AG09319 (cell line): ENCODE measurements at places on chromosomes 12 and 14.

DNA sequence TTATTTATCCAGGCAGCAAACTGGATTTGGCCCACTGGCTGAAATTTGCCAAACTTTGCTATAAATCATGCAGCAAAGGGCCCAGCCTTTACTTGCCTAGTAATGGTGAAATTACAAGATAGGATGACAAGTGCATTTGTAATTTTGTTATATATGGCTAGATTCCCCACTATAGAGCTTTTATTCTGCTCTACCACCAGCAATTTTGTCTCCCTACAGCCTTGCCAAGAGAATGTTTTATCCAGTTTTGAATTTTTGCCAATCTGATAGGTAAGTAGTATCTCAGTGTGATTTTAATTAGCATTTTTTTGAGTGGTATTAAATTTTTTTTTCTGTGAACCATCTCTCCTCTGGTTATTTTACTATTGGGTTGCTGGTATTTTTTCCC lies 161.6 kb downstream of the SLC41A2 start:
- no peak for DNase-seq

GRCh38 chr14:91727121-91727520 lies 4.8 kb downstream of the CATSPERB start:
- no peak for DNase-seq

DNA sequence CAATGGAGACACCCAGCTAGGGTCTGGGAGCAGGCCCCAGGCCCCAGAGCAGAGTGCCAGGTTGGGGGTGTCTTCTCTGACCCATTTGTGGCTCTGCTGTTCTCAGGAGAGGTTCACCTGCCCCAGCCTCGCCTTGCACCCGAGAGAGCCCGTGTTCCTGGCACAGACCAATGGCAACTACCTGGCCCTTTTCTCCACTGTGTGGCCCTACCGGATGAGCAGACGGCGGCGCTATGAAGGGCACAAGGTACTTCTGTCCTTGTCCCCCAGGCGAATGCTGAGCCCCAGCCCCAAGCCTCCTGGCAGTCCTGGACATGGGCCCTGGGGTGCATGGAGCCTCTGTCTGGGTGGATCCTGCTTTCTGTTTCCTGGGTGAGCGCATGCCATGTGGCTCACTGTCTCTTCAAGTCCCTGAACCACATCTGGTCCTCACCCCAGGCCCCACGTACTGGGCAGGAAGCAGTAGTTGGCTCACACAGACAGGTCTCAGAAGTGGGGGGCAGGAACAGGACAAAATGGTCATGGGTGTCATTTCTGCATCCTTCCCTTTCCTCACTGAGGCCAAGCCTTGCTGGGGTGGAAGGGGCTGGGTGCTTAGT lies 58.2 kb downstream of the BEGAIN start:
- no peak for DNase-seq

DNA sequence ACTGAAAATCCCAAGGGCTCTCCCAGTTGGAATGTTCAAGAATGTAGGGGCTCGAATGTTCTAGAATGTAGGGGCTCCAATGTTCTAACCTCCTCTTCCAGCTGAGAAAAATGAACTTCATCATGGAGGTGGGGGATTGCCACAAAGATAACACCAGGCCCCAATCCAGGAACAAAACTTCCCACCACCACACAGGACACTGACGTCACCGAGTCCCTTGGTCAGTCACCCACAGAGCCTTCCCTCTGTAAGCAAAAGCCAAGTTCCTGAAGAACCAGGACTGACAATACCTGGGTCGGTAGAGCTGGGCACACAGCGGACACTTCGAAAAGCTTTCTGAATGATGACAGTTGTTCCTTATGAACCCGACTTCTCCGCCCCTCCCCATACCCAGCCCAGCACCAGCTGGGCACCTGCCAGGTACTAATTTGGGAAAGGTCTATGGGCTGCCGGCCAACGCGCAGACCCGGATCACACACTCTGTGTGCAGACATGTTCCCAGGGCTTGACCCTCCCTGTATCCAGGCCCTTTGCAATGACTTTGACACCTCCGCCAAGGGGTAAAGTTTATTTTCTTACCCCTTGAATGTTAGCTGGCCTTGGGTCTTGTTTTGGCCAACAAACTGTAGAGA lies 18.9 kb downstream of the ITPK1 start:
- no peak for DNase-seq

DNA sequence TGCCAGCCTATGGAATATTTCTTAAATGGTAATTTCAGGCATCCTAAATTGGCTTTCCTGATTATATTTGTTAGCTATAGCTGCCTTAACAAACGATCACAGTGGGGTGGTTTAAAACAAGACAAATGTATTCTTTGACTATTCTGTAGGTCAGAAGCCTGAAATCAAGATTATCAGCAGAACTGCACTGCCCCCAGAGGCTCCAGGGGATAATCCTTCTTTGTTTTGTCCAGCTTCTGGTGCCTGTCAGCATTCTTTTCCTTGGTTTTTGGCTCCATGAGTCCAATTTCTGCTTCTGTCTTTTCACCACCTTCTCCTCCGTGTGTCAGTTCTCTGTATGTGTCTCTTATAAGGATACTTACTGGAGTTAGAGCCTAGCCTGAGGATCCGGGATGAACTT lies 1282.2 kb upstream of the USP15 start:
- no peak for DNase-seq

- peak; percentile 54 for DNase-seq
Measured at GRCh38 chr12:105369014-105369413, 38.5 kb downstream of the C12orf75 start.

GRCh38 chr12:50218386-50218785 lies 51.2 kb upstream of the CERS5 start:
- DNase-seq = no peak

DNA sequence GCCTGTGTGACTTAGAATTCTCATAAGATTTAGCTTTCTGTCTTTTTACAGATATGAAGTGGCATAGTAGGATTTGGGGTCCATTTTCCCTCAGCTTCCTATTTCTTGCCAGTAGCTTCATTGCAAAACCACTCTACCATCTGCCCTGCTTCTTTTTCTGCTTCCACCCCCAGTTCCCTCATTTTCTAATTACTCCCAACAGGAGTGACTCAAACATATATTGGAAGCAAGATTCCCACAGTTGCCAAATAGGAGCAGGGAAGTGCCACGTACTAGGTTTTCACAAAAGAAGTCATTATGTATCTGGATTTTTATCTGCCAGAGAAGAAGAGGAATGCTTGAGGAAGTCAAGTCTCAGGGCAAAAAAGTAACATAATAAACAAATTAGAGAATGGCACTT lies 64.1 kb downstream of the ANO4 start:
- DNase-seq = no peak

- DNase-seq = peak; percentile 62
Measured at GRCh38 chr14:64569138-64569631, 19.4 kb downstream of the PPP1R36 start.

- no peak for DNase-seq
Measured at GRCh38 chr12:128258866-128259555, 8.0 kb upstream of the TMEM132C start.

- no peak for DNase-seq
Measured at GRCh38 chr12:77493302-77494168, 337.2 kb upstream of the NAV3 start.

- DNase-seq = no peak
Measured at GRCh38 chr14:95577067-95577800, 42.4 kb downstream of the GLRX5 start.

DNA sequence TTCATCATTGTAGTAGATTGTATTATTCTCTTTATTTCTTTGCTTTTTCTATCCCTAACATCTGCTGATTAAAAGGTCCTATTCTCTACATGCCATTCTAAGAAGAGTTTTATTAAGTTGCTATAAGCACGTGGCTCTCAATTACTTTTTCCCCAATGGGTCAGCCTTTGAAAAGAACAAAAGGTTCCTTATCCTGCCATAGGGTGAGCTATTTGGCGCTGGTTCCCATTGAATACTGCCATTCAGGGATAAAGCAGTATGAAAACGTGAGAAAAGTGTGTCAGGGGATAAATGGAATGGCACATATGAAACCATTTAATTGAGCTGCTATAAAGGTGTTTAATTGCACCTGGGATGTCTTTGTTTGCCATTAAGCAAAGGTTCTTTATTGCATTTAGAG lies 80.9 kb downstream of the SYNE2 start:
- no peak for DNase-seq

DNA sequence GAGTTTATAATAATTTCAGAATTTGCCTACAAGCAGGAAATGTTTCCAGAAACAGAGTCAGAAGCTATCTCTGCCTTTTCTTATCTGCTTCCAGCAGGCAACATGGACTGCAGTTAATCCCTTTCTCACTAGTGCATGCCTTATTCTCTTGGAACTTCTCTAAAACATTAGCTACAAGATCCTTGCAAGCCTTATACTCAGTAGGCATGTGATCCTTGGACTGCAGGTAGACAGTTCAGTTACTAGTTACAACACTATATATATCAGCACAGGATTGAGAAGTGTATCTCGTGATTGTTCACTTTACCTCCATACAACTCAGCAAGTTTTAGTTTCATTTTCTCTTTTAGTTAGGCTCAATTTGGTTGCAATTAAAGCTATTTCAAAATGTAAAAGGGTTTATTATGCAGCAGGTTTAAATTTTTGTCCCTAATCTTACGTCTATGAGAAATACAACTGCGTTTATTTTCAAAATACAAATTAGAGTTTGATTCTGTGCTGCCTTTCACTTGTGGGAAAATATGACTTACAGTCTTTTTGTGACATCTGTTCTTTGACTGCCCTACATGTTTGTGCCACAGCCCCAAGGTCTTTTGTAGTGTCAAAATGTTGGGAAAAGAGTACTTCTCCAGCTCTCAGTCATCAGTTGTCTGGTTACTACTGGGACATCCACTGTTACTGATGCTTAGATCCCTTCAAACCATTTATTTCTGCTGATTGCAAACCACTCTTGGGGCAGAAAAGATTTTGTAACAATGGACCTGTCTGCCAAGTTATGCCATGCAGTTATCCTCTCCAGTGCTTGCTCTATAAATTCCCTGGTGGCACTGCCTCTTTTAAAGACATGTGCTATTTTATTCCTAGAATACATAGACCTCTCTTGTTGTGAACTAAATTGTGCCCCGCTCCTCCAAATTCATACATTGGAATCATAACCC lies 709.0 kb upstream of the FOXG1 start:
- no peak for DNase-seq

- no peak for DNase-seq
Measured at GRCh38 chr12:75888874-75889613, 142.5 kb downstream of the PHLDA1 start.

- no peak for DNase-seq
Measured at GRCh38 chr14:39366460-39367386, 65.5 kb downstream of the FBXO33 start.

GRCh38 chr12:103273645-103274044 lies 222.1 kb downstream of the C12orf42 start:
- DNase-seq = no peak

GRCh38 chr12:100497105-100497795 lies 23.6 kb downstream of the NR1H4 start:
- no peak for DNase-seq

DNA sequence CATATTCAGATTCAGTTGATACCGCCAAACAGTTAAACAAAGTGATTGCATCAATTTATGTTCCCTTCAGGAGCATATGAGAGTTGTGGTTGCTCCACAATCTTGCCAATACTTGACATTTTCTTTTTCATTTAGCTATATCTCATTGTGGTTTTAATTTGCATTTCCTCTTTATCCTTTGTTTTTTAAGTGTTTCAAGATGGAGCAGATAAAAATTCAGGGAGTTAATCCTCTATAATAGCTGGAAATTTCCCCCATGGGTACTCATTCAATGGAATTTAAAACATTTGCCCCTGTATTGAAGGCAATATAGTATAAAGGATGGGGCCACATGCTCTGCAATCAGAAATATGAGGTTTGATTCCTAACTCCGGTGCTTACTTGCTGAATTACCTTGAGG lies 1.1 kb upstream of the EXD2 start:
- DNase-seq = no peak

GRCh38 chr12:131692431-131692830 lies 18.5 kb upstream of the SFSWAP start:
- no peak for DNase-seq

GRCh38 chr12:11834104-11834812 lies 184.8 kb downstream of the ETV6 start:
- no peak for DNase-seq

- DNase-seq = no peak
Measured at GRCh38 chr14:61444215-61444768, 122.9 kb downstream of the PRKCH start.

DNA sequence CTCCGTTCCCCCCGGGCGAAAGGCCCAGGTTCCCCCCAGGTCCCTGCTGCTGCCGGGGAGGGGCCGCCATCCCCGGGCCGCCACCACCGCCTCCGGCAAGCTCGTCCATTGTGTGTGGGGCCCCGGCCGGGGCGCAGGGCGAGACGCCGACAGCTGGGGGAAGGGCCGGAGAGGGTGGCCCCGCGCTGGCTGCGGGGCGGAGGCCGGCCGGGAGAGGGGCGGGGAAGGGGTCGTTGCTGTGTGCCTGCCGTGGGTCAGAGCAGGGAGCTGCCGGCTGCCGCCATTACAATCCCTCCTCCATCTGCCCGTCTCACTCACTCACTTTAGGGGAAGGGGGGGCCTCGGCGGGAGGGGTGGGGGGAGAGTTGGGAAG lies at the start of gene STRN3:
STRN3 (minus strand) TSS at position 303 of the 373 bp plus-strand sequence; CDS start at position 109, 194 bp downstream.
- DNase-seq = no peak

DNA sequence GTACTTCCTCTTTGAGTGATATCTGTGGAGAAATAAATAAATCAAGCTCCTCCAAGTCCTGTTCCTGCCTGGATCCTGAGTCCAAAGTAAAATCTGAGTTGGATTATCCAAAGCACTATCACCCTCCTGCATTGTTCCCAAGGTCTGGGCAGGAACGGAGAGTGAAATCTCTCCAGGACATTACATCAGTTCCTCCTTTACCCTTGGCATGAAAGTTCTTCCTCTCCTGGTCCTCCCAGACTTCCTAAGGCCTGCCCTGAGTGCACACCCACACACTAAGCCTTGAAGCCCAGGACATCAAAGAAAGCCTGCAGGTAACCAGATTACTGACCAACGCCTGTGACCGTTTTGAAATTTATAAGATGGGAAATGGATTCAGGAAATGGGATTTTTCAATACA lies 206.8 kb upstream of the BCL2L14 start:
- no peak for DNase-seq
